CD4-positive, alpha-beta T cell treated with Interferon alpha-2 for 1 hour (primary cell): ENCODE measurements at places on chromosomes 16 and 17.

- DNase-seq: no peak
These were observed 1.4 kb upstream of the SUPT4H1 start for GRCh38 chr17:58353389-58353825.

DNA sequence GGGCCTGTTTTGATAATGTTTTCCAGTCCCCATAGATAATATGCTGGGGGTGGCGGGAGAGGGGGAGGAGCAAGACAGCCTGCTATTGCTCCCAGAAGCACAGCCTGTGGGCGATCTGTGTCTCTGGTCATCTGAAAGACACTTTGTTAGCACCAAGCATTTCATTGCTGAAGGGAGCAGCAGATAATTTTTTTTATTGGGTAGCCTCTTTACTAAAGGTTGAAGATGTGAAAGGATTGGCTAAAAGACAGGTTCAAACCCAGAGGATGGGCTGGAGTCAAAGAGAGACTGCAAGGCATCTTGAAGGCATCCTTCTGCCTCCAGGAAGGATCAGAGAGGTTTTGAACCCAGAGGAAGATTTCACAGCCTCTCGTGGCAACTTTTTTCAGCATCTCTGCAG, 60.6 kb downstream of the C17orf67 start:
- no peak for DNase-seq

DNA sequence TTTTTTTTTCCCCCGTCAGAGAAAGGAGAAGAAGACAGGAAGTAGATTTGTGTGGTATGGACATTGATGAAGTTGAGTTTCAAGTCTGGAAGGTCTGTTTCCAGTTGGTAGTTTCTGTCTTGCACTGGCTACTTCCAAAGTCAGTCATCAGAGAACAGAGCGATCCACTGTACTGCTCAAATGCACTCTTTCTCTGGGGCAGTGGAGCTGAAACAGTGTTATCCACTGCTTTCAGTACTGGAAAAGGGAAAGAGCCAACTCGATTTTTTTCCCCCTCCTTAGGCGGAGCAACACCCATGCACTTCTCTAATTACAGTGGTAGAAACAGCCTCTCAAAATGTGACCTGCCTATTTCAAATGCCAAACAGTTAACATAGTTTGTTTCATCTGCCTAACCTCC, 7.4 kb downstream of the PRKCA start:
- DNase-seq: no peak

- DNase-seq: no peak
These were observed 58.4 kb downstream of the EPN2 start for GRCh38 chr17:19295473-19296135.

DNA sequence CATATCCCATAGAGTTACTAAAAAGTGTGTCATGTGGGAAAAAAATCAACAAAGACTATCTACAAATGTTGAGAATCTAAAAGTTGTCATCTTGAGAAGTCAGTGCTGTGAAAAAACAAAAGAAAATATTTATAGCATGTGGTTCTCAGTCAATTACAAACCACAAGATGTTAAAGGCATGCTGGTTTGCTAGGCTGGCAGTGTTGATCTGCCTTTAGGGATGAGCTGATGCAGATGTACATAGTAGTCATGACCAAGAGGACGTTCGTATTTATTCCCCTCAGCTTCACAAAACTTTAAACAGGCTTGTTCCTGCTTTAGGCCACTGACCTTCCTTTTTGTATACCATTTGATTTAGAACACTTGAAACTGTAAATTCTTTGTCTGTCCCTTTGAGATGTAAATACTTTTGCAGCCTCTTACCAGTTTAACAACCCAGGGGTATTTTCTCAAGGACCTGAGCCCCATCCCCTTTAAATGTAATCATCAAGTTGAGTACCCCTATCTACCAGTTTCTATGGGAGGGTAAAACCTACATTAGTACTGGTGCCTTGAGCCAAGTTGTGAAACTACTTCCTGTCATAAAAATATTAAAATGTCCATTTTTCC, 446.6 kb downstream of the KCNJ18 start:
- no peak for DNase-seq

DNA sequence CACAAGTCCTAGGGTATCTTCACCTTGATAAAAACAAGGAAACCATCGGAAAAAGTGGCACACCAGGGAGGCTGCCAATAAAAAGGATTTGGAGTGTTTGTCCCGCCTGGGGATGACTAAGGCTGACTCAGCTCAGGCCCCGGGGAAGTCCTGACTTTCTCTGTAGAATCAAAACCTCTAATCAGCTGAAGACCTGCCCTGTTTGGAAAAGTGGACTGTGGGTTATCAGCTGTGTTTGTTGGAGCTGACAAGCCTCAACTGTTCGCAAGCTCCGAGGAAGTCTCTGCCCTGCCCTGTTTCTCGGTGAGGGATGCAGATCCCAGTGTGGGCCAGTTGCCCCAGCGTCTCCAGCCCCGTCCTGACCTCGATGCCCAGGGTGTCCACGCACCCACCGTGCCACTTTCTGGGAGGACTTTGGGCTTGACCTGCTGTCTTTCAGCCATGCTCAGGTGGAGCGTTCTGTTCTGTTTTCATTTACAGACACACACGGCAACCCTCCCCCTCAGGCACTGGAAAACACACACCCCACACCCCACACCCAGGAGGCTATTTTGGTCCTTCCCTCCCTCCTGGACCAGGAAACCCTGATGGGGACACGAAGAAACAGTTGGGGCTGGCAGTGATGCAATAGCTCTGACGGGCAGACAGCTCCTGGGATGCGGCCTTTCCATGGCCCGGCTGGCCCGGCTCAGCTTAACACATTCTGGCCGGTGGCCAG, 27.6 kb upstream of the PITPNA start:
- DNase-seq: peak; percentile 55

- peak; percentile 76 for DNase-seq
These were observed 39.4 kb upstream of the RAI1 start for GRCh38 chr17:17641621-17642409.

GRCh38 chr17:79008666-79009387, 737 bp downstream of the CANT1 start:
- no peak for DNase-seq

DNA sequence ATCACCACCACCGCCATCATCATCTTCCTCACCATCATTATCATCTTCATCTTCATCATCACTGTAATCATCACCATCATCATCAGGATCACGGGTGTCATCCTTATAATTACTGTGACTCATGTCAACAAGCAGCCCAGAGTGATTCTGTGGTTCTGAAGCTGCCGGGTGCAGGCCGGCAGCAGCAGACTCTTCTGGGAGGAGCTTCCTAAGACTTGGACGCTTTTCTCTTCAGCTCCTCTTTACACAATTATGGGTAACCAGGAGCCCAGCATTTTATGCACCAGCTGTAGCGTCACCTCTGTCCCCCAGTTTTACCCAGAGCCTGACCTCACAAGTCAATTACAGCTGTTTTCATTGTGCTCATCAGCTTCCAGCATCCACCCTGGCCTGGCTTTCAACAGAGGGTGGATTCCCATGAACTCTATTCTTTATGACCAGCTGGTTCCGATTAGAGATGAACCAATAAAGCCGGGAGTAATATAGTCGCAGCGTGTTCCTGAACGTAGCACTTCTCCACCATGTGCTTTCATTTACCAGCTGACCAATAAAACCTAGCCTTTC, 275.8 kb downstream of the FOXL1 start:
- DNase-seq: no peak

GRCh38 chr16:2787961-2788360, 601 bp upstream of the PRSS33 start:
- DNase-seq: no peak

- DNase-seq: no peak
These were observed 167.1 kb downstream of the BANP start for GRCh38 chr16:88118376-88118775.

- no peak for DNase-seq
These were observed 51.5 kb downstream of the GTF3C1 start for GRCh38 chr16:27498031-27498825.

DNA sequence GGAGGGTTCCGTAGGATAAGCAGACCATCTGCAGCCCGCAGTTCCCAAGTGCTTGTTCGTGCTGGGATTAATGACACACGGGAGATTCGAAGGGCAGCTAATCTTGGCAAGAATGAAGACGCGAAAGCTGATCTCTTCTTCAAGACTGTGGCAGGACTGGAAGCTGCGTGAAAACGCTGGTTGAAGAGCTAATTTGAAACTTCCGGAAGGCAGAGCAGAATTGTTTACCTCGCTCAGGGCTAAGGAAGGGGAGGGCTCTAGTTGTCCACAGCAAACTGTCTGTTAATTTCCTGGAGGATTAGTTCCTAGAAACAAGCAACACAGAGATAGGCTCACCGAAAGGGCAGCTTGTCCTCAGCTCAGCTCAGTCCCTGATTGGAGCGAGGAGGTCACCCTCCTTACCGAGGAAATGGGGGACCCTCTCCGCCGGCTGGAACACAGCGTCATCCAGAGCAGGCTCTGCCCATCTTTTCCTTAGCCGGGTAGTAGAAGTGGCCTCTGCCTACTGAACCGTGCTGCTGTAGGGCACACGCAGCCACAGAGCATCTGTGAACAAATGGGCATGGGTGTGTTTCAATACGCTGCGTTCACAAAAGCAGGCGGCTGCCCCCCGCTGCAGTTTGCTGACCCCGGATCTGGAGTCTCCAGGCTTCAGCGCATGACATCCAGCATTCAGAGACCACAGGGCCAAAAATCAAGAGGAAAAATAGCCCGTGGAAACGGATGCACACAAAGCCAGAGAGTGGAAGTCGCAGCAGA, 16.7 kb upstream of the BAIAP2 start:
- DNase-seq: peak; percentile 59

GRCh38 chr16:12084436-12084835, 107.9 kb downstream of the SNX29 start:
- DNase-seq: no peak

DNA sequence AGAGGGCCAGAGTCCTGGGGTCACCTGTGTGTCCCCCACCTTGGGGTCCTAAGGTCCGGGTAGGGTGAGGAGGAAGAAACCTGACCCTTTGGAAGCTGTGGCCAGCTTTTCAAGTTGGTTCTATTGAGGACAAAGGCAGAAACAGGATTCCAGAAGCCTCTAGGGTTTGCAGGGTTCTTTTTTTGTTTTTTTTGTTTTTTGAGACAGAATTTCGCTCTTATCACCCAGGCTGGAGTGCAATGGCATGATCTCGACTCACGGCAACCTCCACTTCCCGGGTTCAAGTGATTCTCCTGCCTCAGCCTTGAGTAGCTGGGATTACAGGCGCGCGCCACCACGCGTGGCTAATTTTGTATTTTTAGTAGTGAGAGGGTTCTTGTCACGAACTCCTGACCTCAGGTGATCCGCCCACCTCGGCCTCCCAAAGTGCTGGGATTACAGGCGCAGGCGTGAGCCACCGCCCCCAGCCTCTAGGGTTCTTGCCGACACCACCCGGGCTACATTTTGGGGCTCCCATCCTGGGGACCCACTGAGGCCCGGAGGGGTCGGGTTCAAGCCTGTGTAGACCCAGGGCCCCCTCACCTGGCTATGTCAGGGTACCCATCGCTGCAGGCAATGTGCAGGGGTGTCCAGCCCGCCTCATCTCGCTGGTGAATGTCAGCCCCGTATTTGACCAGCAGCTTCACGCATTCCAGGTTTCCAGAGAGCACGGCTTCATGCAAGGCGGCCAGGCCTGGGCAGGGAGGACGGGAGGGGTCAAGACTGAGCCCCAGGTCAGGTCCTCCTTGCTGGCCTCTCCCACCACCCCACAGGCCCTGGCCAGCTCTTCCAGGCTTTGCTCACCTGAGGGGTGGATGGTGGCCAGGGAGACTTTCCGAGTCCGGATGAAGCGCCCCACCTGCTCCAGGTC, 674 bp downstream of the PPP1R27 start:
- no peak for DNase-seq

- no peak for DNase-seq
These were observed 4.0 kb downstream of the CD300H start for GRCh38 chr17:74563358-74563757.

DNA sequence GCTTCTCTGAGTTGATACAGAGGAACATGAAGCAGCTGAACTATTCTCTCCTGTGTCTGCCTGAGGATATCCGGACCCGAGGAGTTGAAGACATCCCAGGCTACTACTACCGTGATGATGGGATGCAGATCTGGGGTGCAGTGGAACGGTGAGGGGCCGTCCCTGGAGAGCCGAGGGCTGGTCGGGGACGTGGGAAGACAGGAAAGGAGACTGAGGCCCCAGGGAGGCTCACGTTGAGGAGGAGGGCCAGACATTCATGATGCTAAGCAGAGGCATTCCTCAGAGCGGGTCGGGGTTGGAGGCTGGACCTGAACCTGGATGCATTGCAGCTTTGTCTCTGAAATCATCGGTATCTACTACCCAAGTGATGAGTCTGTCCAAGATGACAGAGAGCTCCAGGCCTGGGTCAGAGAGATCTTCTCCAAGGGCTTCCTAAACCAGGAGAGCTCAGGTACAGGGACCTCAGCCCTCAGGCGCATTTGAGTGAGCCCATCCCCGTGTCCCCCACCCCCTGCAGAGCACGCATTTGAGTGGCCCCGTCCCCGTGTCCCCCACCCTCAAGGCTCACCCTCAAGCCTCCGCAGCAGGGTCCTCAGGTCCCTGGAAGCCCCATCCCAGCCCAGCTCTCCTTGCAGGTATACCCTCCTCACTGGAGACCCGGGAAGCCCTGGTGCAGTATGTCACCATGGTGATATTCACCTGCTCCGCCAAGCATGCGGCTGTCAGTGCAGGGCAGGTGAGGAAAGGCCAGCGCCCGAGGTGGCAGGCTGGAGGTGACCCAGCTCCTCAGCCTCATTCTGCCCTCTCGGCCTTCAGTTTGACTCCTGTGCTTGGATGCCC, 8.3 kb downstream of the ALOX15B start:
- DNase-seq: no peak

GRCh38 chr16:396605-397004, 394 bp upstream of the NME4 start:
- no peak for DNase-seq

DNA sequence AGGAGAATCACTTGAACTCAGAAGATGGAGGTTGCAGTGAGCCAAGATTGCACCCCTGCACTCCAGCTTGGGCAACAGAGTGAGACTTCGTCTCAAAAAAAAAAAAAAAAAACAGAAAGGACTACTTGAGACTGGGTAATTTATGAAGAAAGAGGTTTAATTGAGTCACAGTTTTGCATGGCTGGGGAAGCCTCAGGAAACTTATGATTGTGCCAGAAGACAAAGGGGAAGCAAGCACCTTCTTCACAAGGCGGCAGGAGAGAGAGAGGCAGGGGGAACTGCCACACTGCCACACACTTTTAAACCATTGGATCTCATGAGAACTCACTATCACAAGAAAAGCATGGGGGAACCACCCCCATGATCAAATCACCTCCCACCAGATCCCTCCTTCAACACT, 9.0 kb upstream of the MILR1 start:
- no peak for DNase-seq

DNA sequence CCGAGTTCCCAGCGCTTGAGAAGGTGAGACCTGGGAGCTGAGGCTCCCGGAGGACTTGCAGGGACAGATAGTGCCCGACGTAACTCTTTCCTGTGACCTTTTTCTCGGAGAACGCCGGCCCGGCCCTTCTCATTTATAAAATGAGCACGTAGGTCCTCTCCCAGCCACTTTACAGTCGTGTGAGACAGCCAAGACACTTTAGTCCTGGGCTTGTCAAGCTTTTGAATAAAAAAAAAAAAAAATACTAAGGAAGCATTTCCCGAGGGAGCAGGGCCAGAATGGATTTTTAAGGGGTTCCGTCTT, 241 bp downstream of the DRC3 start:
- DNase-seq: no peak

GRCh38 chr16:8137606-8138005, 452.7 kb downstream of the TMEM114 start:
- no peak for DNase-seq
